Astrocyte of the spinal cord (primary cell): ENCODE measurements at places on chromosomes 1 and 21.

DNA sequence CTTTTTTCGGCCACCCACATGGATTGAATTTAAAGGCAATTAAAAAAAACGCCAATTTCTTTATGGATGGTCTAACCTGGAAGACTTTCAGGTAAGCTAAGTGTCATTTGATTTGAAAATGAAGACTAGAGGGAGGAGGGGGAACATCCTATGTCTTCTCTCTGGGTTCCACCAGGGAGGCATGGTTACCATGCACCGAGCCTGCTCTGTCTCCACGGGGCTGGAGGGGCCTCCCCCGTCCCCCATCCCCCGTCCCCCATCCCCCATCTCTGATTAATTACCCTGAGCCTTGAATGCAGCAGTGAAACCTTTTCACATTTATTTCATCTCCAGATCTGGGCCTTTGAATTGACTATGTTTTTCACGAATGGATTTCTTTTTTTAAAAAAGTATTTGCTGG, 135.1 kb downstream of the TLR5 start:
- DNase-seq: no peak

- DNase-seq: no peak
These were observed 16.7 kb downstream of the RGS4 start for GRCh38 chr1:163085904-163086268.

DNA sequence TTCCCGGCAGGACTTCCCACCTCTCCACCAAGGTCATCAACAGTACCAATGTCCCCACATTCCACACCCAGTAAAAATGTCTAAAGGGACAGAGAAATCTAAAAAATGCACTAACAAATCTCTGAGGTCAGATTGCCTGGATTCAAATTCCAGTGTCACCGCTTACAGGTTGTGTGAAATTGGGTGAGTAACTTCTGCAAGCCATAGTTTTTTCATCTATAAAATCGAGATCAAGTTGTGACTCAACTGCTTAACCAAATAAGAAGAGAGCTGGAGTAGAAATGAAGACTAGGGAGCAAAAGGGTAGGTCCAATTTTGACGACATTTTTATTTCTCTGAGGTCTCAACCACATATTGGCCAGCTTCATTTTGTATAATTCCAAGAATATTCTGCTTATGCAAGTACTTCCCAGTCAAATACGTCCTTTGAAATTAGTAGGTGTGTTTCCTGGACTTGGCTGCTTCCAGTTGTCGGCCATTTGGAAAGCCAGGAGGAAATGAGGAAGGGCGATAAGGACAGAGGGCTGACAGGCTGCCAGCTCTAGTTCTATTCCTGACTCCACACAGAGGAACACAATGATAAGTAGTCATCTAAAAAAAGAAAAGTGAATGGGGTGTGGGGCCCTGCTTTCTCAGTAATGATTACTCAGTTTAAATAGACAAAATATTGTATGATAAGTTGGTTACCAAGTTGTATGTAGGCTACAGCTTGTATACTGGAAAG, 57.7 kb upstream of the ZC3H11B start:
- no peak for DNase-seq

GRCh38 chr1:14614341-14614740, 15.9 kb downstream of the KAZN start:
- DNase-seq: no peak

DNA sequence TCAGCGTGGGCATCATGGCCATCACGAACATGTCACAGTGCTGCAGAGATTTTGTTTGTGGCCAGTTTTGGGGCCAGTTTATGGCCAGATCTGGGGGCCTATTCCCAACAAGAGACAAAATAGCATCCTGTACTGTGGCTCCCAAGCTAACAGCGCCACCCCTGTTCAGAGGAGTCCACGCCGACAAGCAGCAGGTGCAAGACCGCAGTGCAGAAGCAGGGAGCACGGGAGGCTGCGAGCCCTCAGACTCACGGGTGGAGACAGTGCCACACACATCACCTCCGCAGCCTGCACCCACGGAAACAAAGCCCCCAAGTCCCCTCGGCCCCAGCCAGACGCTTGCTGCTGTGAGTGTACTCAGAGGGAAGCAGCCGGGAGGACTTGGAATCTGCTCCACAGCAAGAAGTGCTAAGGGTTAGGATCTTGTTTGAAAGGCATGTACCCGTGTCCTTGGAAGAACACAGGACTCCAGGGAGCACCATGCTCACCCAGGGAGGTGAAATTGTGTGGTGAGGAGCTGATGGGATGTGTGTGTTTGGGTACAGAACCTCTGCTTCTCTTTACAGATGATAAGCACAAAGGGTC, 7.1 kb downstream of the TCP10L start:
- DNase-seq: no peak

DNA sequence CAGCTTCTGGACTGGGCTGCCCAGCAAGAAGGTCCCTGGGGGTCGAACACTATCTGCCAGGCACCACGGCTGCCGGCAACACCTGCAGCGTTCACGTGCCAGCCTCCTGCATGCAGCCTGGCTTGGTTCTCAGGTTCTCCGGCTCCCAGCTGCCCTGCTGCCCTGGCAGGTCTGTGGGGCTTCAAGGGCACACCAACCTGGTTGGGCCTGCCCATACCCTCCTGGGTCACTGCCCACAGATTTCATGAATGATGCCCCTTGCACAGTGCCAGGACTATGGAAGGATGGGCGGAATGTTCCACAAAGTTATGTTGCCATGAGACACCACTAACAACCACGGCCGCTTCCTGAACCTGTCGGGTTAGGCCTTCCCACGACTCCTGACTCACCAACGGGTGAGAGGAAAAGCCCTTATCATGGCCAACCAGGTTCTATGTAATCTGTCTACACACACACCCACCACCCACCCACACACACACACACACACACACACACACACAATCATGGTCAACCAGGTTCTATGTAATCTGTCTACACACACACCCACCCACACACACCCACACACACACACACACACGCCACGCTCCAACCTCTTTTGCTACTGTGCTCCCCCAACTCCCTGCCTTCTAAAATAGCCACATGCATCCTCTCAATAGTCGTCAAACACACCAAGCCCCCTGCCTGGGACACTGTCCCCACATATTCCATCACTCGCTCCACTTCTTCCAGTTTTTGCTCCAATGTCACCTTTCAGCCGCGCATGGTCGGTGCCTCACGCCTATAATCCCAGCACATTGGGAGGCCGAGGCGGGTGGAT, 32.2 kb downstream of the HSPG2 start:
- peak; percentile 88 for DNase-seq

GRCh38 chr1:59936358-59936821, 9.8 kb upstream of the CYP2J2 start:
- DNase-seq: no peak

DNA sequence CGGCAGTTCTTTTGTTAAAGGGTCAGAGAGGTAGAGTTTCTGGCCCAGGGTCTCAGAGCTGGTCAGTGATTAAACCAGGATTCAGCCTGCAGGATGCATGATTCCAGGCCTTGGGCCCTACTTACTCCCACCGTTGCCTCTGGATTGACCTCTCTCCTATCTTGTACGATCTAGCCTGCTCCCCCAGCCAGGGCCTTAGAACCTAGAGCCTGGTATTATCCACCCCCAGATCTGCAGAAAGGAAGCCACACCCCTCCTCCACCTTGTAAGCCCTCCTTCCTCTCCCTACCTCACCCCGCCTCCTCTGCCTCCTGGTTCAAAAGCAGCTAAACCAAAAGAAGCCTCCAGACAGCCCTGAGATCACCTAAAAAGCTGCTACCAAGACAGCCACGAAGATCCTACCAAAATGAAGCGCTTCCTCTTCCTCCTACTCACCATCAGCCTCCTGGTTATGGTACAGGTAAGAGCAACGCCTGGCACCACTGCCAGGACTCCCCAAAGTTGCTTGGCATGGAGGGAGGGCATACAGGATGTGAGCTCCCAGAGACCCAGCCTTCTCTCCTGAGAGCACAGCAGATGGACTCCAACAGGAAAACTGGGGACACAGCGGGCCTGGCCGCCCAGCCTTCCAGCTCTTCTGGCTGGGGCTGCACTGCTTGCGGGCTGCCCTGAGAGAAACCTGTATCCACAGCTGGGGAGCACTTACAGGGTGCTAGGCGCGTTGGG, at the start of gene CD52:
CD52 (plus strand) TSS at position 347 of the 726 bp plus-strand sequence; CDS start at position 407, 60 bp downstream.
- DNase-seq: no peak

DNA sequence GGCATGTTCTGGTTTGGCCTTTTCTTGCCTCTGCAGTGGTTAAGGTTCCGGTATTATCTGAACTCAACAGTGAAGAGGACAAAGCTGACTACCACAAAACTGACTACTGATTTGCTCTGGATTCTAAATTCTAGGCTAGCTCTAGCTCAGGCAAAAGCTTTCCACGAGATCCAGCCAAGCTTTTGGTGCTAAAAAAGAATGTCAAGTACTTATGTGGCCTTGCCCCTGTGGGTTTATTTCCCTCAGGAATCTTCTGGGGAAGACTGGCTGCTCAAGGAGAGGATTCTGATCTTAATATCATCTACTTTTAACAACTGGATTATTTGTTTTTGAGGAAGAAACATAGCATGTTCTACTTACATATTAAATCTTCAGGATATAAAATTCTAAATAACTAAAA, 26.1 kb upstream of the MTMR11 start:
- DNase-seq: no peak

DNA sequence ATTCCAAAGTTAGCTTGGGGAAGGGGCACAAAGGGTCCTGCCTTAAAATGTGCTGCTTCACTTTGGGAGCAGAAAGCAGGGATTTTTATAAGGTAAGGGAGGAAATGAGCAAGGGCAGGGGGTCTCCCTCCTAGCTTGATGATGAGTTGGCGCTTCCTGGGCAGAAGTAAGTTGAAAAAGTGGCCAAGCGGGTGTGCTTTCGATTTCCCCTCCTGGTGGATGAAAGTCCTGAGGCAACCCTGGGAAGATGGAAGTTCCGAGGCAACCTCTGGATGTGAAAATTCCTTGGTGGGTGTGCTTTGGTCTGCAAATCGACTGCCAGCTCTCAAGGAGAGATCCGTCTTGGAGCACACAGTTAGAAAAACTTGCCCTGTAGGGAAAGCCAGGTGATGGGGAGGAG, 41.7 kb upstream of the CD2 start:
- DNase-seq: no peak

- no peak for DNase-seq
These were observed 52.2 kb downstream of the FHAD1 start for GRCh38 chr1:15299179-15299578.

- peak; percentile 22 for DNase-seq
These were observed 2.6 kb downstream of the PTTG1IP start for GRCh38 chr21:44870748-44871495.

DNA sequence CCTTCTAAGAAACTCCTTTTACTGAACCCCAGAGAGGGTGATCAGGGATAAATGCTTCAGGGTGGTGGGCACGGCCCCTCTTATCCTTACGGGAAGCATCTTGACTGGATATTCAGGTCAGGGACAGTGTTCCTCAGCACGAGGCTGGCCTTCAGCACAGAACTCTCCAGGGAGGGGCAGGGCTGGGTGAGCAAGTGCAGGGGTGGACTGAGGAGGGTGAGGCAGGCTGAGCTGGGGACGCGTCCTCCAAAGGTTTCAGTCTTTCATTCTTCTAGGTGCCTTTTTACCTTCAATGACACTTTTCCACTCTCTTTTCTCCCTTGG, 52.3 kb downstream of the RASSF5 start:
- no peak for DNase-seq

DNA sequence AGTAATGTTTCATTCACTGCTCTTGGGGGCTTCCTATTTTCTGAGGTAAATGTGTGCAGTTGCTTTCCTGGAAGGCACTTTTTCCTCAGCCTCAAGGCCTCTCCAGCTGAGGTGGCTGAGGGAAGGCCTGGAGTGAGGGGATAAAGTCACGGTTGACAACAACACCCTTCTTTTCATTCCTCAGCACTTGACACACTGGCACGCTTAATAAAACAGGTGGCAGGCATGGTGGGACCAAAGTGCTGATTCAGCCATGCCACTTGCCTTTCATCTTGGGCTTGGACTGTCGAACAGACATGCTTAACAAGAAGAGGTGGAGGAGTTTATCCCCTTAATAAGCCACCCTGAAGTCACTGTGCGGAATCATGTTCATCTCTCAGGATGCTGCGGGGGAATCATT, 23.6 kb upstream of the GRHL3 start:
- DNase-seq: no peak
